ENCODE measurements at places on chromosomes 7 and 10.

DNA sequence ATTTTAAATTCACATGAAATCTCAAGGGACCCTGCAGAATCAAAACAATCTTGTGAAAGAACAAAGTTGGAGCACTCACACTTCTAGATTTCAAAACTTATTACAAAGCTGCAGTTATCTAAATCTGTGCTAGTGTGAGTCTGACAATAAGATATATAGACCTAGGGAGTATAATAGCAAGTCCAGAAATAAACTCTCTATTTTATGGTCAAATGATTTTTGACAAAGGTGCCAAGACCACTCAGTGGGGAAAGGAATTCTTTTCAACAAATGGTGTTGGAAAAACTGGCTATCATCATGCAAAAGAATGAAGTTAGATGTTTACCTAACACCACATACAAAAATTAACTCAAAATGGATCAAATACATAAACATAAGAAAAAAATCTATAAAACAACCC, 68.2 kb downstream of the TFEC start:
- DNase-seq, result no peak

DNA sequence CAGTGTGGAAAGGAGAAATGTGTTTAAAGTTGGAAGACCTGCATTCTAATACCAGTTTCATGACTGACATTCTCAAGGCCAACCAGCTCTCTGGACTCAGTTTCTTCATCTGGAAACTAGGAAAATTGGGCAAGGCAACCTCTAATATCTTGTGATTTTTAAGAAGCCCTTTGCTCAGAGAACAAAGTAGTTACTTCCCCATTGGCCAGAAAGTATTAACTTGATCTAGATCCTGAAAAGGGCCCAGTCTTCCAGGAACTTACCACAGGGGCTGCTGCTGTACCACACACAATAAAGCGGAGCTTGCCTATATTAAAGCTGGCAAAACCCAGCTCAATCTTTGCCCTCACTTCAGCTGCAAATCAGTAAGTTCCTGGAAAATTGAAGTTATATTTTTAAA, 155.6 kb upstream of the ADO start:
- no peak for DNase-seq

GRCh38 chr10:28677888-28678686, 766 bp downstream of the BAMBI start:
- DNase-seq, result no peak

- DNase-seq, result no peak
Observed at GRCh38 chr7:73429215-73429614, 4.4 kb upstream of the FZD9 start.

- DNase-seq, result no peak
Observed at GRCh38 chr10:71372882-71373495, 23.7 kb upstream of the CDH23 start.

DNA sequence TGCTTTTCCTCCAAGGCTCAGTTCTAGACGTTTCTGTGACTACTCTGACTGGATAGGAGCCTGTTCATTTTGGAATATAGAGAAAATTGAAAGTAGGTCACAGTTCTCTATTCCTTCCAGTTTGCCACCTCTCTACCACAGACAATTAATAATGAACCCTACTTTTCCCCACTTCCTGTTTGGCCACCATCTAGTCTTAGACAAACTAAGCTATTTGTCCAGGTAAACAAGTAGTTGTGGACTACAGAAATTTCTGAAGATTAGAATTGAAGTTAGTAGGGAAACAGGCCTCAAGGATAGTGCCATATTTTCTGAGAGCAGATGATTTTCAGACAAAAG, 87.0 kb downstream of the AUTS2 start:
- DNase-seq, result no peak

GRCh38 chr10:76868098-76868977, 769.3 kb downstream of the KCNMA1 start:
- no peak for DNase-seq

DNA sequence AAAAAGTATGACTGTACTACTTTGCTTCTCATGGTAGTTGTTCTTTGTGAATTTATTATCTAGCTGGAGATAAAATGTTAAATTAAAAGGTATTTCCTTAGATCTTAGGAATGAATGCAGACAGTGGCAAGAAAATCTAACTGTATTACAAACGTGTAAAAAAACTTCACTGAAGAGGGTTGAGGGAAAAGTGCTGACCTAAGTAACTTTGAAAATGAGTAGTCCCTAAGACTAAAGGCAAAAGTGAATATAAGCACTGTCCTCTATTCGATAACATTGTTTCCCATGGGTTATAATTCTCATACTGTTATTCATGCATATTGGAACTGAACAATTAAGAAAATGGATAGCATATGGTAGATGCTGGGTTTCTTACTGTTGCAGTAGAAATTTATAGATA, 146.7 kb upstream of the EFCAB10 start:
- no peak for DNase-seq
